Neural progenitor cell (in vitro differentiated cells): ENCODE measurements at places on chromosomes 3 and 15.

GRCh38 chr3:145906301-145906700, 254.7 kb downstream of the PLOD2 start:
- H3K27me3 ChIP-seq: no peaks in the 10 kb centered on the region
- H3K36me3 ChIP-seq: no peaks in the 10 kb centered on the region
- H3K4me1 ChIP-seq: no peaks in the 10 kb centered on the region
- no peak for DNase-seq
- H3K27ac ChIP-seq: no peak overlapping the region

DNA sequence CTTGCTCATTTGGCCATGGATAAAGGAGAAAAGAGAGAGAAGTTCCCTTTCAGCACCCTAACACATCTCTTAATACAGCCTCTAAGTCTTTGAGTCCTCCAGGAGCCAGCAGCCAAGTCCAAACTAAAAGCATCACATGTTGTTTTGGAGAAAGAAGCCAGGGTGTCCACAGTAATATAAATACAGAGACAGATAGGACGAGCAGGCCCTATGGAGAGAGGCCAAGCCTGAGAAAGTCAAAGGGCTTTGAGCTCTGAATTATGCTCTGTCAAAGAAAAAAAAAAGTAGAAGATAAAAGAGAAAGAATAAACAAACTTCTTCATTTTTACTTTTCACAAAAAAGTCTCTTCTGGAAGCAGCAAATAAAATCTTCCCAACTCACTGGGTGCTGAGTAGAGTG, 92.4 kb upstream of the THBS1 start:
- no peak overlapping the region for H3K4me3 ChIP-seq
- no peak for DNase-seq
- H3K27ac ChIP-seq: no peak overlapping the region
- no peaks in the 10 kb centered on the region for H3K27me3 ChIP-seq

GRCh38 chr15:62020576-62021160, 39.6 kb downstream of the VPS13C start:
- no peaks in the 10 kb centered on the region for H3K4me1 ChIP-seq
- peaks cover 12% of the 10 kb centered on the region for H3K36me3 ChIP-seq
- H3K27me3 ChIP-seq: no peaks in the 10 kb centered on the region
- DNase-seq: no peak
- no peak overlapping the region for H3K4me3 ChIP-seq
- no peak overlapping the region for H3K27ac ChIP-seq

DNA sequence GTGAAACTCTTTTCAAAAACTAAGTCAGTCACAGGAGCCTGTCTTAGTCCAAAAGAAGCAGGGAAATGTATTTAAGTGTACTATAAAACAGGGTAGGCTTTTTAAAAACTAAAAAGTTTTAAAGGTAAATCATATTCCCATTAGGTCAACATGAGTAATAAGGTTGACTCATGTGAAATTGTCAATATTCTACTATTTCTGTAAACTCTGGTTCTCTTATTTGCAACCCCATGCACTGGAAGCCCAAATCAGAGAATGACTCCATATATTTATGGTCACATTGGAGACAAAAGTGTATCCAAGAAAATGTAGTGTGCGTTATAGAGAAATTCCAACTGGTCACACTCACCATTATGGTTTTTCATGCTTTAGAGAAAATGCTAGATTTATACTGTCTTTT, 600.3 kb upstream of the TGFBR2 start:
- no peaks in the 10 kb centered on the region for H3K27me3 ChIP-seq
- no peak overlapping the region for H3K4me3 ChIP-seq
- H3K36me3 ChIP-seq: no peaks in the 10 kb centered on the region

DNA sequence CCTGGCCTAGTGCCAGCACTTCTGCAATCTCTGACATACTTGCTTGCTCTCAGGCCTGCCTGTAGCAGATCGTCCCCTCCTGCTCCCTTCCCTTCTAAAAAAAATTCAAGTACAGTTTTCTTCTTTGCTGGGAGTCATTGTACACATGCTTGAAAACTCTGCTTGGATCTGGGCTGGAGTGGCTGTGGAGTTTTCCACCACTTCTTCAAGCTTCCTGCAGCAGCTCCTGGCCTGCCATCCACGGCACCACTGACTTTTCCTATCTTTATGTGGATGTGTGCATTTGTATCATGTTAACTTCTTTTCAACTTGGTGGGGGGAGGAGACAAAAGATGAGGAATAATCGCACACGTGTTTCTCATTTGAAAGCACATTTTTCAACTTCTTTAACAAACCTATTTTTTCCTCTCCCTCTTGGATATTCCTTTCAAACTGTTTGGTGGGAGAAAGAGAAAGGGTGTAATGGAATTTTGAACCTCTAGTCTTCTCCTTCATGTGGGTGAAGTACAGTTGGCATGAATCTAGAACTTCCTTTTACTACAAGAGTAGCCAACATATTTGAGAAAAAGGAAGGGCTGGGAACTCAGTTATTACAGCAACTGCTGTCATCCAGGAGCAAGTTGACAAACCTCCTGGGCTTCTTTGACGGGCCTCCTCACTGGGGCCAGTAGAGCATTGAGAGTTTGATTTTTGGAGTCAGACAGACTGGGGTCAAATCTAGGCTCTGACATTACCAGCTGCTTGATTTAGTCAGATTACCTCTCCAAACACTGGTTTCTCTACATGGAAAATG, 61.2 kb upstream of the LRTM1 start:
- no peak for DNase-seq
- H3K27me3 ChIP-seq: no peaks in the 10 kb centered on the region
- no peak overlapping the region for H3K4me3 ChIP-seq
- H3K4me1 ChIP-seq: peaks cover 17% of the 10 kb centered on the region
- no peak overlapping the region for H3K27ac ChIP-seq
- no peaks in the 10 kb centered on the region for H3K36me3 ChIP-seq

DNA sequence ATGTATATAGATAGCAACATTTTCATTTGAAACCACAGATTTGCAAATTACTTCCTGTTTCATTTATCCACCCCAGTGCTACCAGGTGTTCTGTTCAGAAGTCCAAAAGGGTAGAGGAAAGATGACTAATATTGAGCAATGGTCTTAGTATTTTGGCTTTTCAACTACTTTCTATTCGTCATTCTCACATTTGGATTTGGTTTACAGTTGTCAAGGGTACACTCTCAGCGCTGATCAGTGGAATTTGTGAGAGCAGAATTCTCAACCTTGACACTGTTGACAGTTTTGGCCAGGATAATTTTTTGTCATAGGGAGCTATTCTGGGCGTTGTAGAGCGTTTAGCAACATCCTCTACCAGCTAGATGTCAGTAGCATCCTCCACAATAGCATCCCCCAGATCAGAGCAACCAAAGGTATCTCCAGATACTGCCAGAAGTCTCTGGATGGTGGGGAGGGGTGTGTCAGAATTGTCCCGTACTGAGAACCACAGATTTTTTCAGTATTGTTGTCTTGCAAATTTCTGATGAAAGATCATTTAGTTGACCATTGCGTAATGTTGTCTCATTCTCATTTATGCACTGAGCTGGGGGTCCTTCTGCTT, 4.2 kb downstream of the HMCES start:
- H3K36me3 ChIP-seq: no peaks in the 10 kb centered on the region
- no peak for DNase-seq
- no peaks in the 10 kb centered on the region for H3K27me3 ChIP-seq
- H3K4me1 ChIP-seq: peaks cover 5% of the 10 kb centered on the region
